ENCODE measurements at places on chromosomes 12 and 14.
A peak's percentile ranks its signal among the peaks of the same experiment; 100 is the strongest.

DNA sequence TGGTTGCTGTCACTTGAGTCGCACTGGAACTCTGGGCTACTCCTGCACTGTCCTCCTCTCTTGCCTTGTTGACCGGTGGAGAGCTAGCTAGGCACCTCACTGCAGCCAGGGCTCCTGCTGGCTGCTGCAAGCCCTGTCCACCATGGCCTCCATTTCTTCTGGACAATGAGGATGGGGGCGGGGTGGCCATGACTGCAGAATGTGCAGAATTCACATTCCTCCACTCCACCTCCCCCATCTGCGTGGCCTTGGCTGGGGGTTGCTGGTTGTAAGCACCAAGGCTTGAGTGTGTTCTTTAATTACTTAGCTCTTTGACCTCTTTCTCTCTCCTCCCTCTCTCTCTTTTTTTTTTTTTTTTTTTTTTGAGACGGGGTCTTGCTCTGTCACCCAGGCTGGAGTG lies 248.5 kb downstream of the PCNX1 start:
- DNase-seq, result no peak

- DNase-seq, result no peak
Measured at GRCh38 chr12:33605757-33606156, 166.1 kb upstream of the SYT10 start.

DNA sequence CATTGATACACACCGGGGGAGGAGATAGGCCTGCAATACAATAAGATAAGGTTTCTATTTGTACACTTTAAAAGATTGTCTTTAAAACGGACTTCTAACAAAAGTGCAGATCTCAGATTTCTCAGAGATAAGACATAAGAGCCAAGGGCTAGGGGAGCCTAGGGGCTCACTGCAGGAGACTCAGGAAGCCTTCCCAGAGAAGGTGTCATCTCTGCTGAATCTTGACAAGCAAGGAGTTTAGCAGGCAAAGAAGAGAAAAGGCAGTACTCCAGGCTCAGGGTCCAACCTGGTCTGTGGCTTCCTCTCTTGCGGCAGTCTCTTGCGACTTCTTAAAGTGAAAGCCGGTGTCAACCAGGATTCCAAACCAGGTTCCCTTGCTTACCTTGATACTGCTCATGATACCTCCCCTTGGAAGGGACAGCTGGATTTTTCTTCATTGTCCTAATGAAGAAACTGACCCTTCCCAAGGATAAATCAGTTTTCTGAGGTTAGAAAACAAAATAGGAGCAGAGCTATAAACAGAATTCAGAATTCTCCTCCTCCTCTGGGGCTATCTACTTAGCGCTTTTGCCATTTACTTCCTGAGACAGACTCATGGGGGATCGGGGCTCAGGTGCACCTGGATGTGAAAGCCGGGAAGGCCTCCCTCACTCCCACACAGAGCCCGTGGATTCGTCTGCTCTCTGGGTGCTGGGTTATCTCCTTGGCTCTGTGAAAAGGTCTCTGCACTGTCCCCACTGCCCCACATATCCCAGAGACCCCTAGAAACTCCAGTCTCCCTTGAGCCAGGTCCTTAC lies 1.7 kb upstream of the SCNN1A start:
- DNase-seq, result no peak

DNA sequence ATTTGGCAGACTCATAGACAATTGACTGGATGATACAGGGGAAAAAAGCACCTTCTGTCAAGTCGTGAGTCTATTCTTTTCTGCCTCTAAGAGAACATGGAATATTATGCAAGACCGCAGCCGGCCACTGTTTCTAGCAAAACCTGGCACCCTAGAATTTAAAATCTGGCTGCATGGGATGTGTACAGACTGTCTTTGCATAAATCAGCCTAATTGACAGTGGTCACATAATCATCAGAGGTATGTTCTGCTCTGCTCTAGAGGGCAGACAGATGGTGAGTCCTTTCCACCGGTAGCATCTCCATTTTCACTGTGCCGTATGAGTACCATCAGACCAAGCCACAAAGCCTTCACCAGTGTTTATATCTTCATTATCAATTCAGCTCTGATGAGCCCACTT lies 80.6 kb downstream of the KCNK10 start:
- DNase-seq, result no peak

- no peak for DNase-seq
Measured at GRCh38 chr12:98449584-98449983, 65.8 kb upstream of the TMPO start.

DNA sequence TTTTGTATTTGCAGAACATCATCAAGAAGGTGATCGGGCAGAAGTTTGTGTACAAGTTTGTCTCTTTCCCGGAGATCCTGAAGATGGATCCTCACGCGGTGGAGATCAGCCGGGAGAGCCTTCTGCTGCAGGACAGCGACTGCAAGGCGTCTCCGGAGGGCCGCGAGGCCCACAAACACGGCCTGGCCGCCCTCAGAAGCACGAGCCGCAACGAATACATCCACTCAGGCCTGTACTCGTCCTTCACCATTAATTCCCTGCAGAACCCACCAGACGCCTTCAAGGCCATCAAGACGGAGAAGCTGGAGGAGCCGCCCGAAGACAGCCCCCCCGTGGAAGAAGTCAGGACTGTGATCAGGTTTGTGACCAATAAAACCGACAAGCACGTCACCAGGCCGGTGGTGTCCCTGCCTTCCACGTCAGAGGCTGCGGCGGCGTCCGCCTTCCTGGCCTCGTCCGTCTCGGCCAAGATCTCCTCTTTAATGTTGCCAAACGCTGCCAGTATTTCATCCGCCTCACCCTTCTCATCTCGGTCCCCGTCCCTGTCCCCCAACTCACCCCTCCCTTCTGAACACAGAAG lies 52.8 kb downstream of the ELK3 start:
- no peak for DNase-seq

DNA sequence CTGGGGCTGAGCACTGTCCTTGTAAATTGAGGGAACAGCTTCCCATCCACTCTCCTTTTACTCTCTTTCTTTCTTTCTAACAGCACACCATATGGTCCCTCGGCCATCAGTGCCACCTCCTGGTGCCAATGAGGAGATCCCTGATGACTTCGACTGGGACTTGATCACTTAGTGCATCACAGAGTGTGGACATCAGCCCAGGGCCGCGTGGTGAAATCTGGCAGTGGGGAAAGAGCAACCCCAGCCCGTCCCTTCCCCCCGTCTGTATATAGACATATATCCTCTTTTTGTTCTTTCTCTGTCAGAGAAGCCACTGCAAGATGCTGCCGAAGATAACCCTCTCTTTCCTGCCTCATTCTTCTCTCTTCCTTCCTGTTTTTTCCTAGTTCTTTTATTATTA lies 13.5 kb downstream of the C3AR1 start:
- no peak for DNase-seq

GRCh38 chr12:48442179-48442847 lies 30.0 kb upstream of the ANP32D start:
- DNase-seq, result peak; percentile 21

- no peak for DNase-seq
Measured at GRCh38 chr14:23359722-23360447, 5.1 kb downstream of the EFS start.

DNA sequence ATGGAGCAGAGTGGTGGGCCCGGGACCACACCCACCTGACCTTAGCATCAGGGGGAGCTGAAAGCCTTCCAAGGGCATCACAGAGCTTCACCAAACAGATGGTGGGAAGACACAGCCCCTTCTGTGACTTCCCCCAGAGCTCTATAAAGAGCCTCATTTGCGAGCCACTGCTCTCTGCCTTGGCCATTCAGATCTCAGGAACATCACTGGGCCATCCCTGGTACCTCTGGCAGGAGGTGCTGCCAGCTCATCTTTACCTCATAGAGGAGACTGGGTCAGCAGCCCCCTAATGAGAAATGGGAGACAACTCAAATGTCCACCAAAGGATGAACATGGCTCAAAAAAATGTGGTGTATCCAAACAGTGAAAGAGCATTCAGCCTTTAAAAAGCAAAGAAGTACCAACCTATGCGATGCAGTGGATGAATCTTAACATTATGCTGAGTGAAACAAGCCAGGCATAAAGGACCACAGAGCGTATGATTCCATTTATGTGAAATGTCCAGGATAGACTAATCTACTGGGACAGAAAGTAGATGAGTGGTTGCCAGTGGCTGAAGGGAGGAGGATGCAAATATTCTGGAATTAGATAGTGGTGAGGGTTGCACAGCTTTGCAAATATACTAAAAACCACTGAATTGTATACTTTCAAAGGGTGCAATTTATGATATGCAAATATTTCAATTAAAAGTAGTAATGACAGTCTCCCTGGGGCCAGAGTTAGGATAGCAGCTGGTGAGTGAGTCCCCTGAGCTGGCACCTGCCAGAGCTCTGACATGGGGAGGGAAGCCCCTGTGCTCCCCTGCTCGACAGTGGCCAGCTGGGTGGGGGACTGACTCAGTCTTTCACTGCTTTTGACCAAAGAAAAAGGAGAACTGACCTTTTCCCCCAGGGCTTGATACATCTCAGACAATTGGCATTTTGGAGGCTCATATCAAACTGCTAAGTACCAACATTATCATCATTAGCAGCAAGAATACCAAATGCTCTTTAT lies 116.6 kb downstream of the GCH1 start:
- no peak for DNase-seq

- no peak for DNase-seq
Measured at GRCh38 chr14:35121026-35121886, 534 bp downstream of the PPP2R3C start.

DNA sequence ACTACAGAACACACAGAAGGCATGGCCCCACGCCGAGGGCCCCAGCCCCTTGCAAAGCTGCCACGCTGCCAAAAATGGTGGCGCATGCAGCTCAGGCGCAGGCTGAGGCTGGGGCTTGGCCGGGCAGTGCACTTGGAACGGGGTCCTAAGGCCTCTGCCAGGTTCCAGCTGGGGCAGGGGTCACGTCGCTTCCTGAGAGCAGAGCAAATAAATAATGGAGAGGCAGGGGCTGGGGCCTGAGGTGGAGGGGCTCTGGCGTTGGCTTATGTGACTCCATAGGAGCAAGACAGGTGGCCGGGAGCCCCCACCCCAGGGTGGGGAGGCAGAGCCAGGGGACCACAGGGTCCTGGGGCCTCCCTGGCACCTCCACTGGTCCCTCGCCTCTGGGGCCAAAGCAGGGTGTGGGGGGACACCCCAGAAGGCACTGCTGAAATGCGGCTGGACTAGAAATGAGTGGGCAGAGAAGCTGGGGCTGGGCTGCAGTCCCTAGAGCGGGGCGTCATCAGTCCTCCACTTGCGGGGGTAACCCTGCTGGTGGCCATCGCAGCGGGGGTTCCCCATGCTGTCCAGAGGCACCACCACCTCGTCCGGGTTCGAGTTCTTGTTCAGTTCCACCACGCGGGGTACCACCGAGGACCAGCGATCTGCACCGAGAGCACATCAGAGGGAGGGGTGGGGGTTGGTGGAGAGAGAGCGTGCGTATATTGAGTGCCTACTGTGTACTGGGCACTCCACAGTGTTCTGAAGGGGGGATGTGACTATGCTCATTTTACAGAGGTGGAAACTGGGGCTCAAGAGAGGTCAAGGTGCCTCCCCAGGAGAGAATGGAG lies 49.8 kb downstream of the TRPV4 start:
- DNase-seq, result no peak

- no peak for DNase-seq
Measured at GRCh38 chr12:94225506-94225905, 77.1 kb downstream of the PLXNC1 start.

- no peak for DNase-seq
Measured at GRCh38 chr14:71094722-71095121, 187.5 kb downstream of the PCNX1 start.

GRCh38 chr14:99733540-99734405 lies 49.7 kb downstream of the CYP46A1 start:
- DNase-seq, result no peak

GRCh38 chr12:51897181-51897580 lies 9.3 kb downstream of the ANKRD33 start:
- no peak for DNase-seq

DNA sequence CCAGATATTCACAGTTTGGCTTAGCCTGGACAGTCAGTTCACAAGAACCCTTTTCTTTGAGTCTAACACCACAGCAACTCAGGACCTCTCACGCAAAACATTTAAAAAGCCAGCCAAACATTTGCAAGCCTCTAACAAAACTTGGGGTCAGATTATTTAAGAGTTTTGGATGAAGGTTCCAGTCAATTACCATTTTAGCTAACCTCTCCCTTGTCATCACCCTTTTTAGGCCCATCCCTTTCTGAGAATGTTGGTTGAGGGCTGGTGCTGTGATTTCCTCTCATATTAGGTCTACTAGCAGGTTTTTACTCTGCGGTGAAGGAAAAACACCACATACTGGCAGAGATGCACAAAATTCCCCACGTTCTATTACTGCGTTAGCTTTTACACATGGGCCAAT lies 20.7 kb downstream of the PAX9 start:
- DNase-seq, result no peak

DNA sequence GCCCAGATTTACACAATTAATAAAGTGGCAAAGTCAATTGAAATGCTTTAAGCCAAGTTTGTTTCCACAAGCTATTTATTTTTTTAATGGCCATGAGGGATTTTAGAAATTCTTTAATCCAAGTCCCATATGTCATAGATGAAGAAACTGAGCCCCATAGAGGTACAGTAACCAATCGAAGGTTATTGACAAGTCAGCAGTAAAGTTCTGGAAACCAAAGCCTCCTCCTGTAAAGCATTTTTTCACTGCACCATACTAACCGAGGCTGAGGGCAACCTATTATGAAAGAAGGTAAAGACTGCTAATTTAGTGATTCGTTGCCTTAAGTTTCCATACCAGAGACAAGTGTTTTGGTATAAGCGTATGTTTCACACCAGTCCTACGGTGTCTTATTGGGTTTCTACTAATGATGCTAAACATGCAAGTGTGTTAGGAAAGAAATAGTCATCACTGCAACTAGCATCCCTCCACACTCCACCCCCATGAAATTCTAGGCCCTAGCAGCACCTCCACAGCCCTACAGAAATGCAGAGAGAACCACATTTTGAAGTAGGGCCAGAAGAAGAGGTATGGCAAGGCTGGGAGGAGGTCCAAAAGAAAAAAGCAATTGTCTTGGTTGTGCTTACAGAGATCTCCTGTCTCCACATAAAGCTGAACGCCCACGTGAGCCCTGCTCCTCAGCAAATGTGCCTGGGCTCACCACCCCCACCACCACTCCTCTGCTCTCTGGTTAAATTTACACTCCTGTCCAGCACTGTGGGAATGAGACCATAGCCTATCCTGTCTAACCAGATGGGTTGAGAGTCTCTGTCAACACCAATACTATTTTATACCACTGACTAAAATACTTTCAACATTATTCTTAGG lies 271.1 kb upstream of the G2E3 start:
- no peak for DNase-seq

- no peak for DNase-seq
Measured at GRCh38 chr14:104016873-104017650, 68.4 kb upstream of the ASPG start.

GRCh38 chr14:21840765-21841164 lies 167.1 kb upstream of the OR4E1 start:
- DNase-seq, result no peak

All from HEK293T (cell line).